ENCODE measurements at places on chromosomes 12 and 14.

GRCh38 chr12:18703911-18704310 lies 33.9 kb downstream of the PLCZ1 start:
- no peak for DNase-seq

DNA sequence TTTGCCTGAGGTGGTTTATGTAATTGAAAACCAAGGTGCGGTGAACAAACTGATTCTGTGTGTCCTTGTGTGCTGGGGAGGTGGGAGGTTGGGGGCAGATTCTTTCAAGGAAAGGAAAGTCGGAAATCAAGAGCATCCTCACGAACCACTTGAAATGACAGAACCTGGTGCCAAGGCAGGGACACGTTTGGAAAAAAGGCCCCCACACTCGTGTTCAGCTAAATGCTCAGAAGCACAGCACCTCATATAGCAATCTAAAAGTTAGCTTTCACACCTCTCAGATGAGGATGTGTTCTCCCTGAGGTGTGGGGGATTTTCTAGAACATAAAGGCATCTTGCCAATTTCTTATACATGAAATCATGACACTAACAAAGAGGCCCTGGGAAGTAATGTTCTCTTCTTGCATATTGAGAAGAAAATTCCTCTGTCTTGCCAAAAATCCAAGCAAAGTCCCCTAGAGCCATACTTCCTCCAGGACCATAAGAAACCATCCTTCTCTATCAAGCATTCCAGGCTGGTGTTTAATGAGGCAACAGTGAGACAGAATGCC lies 119.6 kb downstream of the PLXNC1 start:
- no peak for DNase-seq

DNA sequence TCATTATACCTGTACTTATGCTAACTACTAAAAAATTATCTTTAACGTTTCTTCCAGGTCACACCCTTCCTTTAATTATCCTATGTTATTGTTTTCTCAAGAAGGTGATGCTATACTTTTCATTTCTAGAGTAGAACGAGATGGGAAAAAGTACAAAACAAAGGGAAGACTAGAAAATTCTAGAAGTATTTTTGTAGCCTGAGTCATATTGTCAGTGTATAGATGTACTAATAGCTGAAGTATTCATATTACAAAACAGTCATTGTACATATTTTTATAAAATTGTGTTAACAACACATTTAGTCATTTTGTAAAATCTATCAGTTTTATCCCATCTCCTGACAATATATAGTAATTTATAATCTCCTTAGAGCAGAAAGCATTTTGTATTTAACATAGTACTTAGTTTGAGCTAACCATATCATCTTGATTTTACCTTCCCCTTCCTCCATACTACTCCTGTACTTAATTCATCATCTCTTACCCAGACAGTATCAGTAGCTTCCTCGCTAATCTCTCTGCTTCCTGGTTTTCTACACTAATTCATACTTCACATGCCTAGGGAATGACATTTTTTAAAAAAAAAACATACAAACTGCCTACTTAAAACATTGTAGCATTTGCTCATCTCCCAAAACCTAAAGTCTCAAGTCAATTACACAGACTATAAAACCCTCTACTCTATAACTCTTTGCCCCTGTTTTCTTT lies 920.9 kb downstream of the RPS29 start:
- DNase-seq: no peak

DNA sequence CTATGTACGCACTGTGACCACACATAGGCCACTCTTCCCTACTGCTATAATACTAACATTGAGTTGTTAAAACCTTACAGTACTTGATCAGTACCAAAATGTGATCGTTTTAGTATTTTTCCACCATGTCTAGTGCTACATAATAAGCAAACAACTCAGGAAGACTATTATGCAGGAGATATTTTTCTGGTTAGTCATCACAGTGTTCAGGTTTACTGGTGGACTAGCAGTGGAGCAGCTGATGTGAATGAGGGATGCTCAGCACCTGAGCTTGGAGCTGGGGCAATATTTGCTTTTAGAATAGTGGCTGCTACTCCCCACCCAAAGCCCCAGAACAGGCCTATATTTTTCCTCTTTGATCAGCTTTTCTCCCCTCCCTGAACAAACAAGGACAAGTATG lies 513.1 kb downstream of the KCNH5 start:
- DNase-seq: no peak

DNA sequence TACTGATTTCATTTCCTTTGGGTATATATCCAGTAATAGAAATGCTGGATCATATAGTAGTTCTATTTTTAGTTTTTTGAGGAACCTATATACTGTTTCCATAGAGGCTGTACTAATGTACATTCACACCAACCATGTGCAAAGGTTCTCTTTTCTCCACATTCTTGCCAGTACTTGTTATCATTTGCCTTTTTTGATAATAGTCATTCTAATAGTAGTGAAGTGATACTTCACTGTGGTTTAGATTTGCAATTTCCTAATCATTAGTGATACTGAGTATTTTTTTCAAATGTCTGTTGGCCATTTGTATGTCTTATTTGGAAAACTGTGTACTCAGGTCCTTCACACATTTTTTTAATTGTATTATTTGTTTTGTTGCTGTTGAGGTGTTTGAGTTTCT lies 148.2 kb upstream of the NAV3 start:
- no peak for DNase-seq

- DNase-seq: no peak
Measured at GRCh38 chr12:20259786-20260185, 108.6 kb upstream of the PDE3A start.

DNA sequence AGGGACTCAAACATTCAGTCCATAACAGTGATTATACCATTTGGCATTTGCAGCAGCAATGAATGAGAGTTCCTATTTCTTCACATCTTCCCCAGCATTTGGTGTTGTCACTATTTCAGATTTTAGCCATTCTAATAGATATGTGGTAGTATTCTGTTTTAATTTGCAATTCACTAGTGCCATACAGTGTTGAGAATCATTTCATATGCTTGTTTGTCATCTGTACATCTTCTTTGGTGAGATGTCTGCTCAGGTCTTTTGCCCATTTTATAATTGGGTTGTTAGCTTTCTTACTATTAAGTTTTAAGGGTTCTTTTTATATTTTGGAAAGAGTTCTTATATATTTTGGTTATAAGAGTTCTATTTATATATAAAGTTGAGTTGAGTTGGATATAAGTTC lies 276.5 kb downstream of the FUT8 start:
- DNase-seq: no peak

DNA sequence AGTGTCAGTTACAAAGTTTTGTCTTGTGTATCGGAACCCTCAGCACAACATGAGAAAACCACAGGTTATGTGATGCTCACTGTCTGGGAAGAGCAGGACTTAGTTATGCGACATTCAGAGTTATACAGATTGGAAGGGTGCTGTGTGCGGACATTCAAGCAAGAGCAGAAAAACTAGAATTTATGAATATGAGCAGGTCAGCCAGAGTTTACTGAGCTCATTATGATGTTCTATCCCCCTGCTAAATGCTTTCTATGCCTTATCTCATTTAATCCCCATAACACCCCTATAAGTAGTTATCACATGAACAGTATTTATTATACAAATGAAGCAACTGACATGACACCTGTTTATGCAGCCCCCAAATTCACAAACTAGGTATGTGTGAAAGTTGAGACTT lies 1083.2 kb downstream of the FLRT2 start:
- DNase-seq: no peak

GRCh38 chr12:51377099-51377984 lies 13.9 kb downstream of the GALNT6 start:
- DNase-seq: no peak

DNA sequence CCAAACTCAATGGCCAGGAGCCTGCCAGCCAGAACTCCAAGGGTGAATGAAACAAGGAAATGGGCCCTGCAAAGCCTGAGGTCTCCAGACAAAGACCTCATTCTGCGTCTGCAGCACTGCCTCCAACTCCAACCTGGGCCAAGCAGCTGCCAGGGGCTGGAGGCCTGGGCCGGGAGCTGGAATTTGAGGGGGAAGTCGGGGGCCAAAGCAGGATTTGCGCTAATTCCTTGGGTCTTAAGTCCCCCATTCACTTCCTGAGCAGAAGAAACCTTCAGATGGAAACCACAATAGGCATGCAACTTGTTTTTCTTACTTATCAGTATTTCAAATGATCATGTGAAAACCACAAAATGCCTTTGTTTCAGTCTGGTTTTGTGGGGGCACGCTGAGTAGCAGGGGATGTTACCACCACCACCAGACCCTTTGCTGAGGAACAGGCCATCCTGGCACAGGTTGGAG lies 23.0 kb upstream of the TC2N start:
- DNase-seq: no peak

DNA sequence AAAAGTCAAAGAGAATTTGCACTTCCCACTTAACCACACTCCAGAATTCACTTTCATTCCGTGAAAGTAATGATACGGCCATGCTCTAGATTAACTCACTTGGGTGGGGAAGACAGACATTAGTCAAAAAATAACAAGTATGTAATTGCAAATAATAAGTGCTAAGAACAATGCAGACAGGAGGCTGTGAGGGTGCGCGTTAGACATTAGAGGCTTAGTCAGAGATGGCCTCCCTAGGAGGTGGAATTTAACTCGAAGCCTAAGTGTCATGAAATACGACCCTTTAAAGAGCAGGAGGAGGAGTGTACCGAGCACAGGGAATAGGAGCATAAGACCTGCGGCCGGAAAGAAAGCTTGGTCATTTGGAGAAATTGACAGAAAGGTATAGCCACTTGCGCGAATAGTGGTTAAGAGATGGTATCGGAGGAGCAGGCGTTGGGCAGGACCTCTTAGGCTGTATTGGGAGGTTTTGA lies 628 bp downstream of the SNRPF start:
- peak; percentile 22 for DNase-seq

Data from activated CD4-positive, alpha-beta memory T cell treated with anti-CD3 and anti-CD28 coated beads, Interleukin-2, amount 10 ng/mL, durations not matched to agents 7 days and 5 days (primary cell).